ENCODE measurements at places on chromosomes 1 and 21. TPM values are rescaled to one million over a fixed set of nuclear protein-coding genes. Genes with fewer than 3 reads are reported as not detected.
A peak's percentile ranks its signal among the peaks of the same experiment; 100 is the strongest.

GRCh38 chr1:174995916-174996315 is 3.8 kb upstream of the CACYBP start:
- peak; percentile 35 for DNase-seq

- peak; percentile 51 for DNase-seq
Measured at GRCh38 chr1:35085421-35085820, 6.2 kb downstream of the ZMYM1 start.

DNA sequence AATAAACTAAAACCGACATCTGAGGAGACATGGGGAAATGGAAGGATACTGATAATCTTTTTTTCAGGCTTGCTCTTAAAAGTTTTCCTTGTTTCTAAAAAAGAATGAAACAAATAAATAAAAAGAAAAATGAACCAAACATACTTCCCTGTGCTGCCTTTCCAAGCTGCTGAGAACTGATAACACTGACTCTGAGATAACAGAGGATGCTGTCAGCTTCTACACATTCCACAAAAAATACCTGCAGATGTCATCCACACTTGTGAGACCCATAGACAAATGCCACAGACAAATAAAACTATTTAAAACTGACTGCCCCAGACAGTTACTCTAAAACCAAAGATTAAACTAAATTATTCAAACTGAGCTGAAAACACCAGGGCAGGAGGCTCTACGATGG is 12.0 kb upstream of the OR6K3 start:
- DNase-seq: no peak

Gene SMIM1
- total RNA-seq: 29.9 TPM

DNA sequence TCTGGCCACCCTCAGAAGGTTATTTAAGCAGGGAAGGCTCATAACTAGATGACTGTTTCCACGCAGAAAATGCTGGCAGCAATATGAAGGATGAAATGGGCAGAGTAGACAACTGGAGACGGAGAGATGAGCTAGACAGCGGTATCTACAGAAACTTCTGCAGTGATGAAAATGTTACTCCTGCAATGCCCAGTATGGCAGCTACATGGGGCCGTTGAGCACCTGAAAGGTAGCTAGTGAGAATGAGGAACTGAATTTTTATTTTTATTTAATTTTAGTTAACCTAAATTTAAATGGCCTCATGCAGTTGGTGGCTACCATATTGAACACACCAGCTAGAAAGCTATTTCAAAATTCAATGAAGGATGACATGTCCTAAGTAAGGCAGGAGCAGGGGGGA is 27.3 kb downstream of the SIPA1L2 start:
- no peak for DNase-seq

DNA sequence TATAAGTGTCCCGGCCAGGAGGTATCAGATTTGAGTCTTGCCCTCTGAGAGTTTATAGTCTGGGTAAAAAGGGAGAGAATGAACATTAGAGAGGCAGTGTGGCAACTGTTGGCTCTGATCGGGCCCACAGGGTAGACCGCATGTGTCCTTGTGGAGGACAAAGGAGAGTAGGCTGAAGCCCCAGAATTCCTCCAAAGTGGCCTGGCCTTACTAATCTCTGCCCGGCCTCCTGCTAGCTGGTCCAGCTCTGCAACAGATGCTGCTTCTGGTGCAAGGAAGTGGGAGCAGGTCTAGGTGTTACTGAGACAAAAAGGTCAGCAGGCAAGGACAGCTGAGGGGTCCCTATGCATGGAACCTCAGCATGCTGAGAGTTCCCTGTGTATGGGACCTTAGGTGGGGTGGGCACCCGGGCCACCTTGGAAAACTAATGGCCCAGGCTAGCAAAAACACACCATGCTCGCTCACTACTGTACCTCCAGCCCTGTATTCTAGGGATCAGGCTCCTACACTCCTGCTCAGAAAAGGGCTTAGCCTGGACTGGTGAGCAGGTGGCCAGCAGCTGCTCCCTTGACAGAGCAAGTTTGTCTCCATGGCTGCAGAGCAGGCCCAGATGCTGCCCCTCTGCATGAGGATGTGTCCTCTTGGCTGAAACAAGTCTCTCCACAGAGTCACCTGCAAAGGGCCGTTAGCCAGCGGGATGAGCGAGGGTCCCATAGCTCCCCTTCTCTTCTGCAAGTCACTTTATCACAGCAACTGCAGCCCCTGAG is 30.3 kb upstream of the RGS16 start:
- no peak for DNase-seq

- DNase-seq: no peak
Measured at GRCh38 chr1:224897529-224898327, 31.7 kb upstream of the DNAH14 start.

GRCh38 chr1:109237512-109237911 is 11.8 kb upstream of the CELSR2 start:
- DNase-seq: no peak

Gene AIRE
- not detected for total RNA-seq

- DNase-seq: no peak
Measured at GRCh38 chr21:40194185-40194980, 327.1 kb downstream of the PCP4 start.

DNA sequence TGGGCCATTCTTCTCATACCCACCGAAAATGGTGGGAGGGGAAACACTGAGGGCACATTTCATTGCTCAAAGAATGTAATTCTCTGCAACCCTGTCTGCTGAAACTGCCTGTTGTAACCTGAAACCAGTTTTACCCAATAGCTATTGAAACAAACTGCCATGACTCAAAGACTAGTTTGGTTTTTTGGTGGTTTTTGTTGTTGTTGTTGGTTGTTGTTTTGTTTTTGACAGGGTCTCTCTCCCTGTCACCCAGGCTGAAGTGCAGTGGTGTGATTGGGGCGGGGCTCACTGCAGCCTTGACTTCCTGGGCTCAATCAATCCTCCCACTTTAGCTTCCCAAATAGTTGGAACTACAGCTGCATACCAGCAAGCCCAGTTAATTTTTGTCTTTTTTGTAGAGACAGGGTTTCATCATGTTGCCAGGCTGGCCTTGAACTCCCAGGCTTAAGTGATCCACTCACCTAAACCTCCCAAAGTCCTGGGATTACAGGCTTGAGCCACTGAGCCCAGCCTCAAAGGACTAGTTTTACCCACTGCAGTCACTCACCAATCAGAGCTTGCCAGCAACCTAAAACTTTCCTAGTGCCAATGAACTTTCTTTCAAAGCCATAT is 2.1 kb upstream of the IPP start:
- no peak for DNase-seq

DNA sequence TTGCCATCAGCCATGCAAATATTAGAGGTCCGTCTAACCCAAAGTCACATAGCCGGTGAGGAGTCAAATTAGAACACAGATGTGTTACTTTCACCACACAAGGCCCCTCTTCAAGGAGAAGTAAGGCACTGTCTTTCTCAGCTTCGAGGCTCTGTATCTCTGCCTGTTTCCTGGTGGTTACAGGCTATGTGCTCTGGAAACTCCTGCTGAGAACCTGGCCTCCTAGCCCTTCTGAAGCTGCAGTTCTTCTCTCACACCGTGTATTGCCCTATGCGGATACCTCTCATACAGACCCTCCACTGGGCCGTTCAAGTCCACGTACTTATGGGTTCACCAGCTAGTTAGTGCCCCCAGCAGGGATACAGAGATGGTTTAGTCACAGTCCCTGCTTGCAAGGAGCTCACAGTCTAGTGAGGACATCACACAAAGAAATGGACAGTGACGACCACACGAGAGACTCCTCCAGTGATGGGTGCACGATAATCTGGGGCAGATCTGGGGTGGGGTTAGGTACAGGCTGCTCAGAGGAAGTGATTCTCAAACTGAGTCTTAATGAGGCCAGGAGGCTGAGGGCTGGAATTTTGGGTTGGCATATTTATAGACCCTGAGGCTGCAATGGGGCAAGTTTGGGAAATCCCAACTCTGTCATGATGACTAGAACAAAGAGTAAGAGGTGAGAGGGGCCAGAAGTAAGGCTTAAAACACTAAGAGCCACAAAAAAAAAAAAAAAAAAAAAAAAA is 22.8 kb upstream of the ELOA start:
- DNase-seq: no peak

DNA sequence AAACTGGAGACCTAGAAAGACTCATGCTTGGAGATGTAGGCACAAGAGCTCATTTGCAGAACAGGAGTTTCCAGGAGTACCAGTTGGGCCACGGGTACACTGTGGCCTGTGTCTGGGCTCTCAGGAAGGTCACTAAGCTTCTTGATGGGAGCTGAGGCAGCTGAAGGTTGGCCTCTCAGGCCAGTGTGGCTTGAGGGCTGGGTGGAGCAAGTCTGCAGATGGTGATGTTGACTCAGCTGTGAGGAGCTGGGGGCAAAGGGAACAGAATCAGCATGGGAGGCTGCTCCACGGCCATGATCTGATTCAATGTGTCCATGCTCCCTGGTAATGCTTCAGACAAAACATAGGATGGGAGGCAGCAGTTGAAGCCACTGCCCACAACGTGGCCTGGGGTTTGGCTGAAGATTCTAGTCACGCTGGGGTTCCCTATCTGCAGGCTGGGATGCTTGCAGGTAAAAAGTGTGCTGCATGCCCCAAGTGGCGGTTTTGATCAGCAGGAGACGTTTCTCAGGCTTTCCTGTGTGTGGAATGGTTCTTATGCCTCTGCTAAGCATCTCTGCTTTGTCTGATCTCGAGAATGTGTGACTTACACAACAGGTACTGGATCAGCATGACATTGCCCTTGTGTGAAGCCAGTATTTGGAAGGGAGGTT is 15.4 kb upstream of the TENT5C start:
- no peak for DNase-seq

GRCh38 chr21:34890724-34891612 is 158.1 kb downstream of the RUNX1 start:
- DNase-seq: no peak

DNA sequence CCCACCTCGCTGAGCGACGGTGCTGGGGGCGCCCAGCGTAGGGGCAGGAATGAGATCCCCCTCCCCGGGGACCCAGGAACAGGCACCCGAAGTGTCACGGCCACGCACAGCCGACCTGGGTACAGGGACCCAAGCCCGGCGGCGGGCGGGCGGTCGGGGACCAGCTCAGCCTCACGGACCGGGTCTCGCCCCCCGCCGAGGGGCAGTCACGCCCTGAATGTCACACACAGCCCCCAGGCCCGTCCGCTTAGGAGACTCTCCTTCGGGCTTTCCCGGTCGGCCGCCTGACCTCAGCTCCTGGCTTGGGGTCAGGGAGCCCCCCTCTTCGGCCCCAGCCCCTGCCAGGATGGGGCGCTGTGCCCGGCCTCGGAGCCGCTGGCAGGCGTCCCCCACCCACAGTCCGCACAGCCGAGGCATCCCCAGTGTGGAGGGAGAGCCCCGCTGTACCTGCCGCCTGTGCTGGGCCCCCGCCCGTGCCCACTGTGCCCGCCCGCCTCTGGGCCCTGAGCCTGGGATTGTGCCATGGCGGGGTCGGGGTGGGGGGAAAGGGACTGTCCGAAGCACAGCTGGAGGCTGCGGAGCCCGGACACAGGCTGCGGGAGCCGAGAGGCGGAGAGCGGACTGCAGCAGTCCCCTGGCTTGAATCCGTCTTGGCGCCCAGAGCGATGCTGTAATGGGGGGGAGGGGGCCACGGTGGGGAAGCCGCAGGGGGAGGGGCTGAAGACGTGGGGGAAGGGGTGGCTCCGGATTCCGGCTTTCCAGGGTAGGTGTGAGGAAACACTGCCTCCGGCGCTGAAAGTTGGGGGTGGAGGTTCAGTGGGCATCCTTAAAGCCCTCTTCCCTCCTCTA is 627 bp upstream of the DLGAP3 start:
- no peak for DNase-seq

Data from Caki2 (cell line).